Stimulated activated CD4-positive, alpha-beta T cell treated with anti-CD3 and anti-CD28 coated beads, Interleukin-15, amount 100 ng/mL, for 48 hours (primary cell): ENCODE measurements at places on chromosomes 16 and 17.
A peak's percentile ranks its signal among the peaks of the same experiment; 100 is the strongest.

DNA sequence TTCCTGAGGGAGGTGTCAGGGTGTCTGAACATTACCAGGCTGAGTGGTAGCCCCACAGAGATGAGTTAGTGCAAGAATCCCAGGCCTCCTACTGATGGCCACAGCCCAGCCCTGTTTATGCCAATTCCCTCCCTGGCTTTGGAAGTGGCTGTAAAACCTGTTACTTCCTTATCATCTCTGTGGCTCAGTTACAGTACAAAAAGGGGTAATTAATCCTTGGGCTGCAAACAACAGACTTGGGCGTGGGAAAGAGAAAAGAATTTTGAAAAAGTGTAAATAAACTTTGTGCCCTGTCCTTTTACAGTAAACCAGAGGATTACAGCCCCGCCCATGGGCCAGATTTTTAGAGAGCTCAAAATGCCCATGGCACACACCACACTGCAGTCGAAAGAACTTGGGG, 73.1 kb upstream of the AXIN2 start:
- no peak for DNase-seq

- DNase-seq: no peak
Observed at GRCh38 chr17:68570526-68570925, 30.6 kb downstream of the FAM20A start.

DNA sequence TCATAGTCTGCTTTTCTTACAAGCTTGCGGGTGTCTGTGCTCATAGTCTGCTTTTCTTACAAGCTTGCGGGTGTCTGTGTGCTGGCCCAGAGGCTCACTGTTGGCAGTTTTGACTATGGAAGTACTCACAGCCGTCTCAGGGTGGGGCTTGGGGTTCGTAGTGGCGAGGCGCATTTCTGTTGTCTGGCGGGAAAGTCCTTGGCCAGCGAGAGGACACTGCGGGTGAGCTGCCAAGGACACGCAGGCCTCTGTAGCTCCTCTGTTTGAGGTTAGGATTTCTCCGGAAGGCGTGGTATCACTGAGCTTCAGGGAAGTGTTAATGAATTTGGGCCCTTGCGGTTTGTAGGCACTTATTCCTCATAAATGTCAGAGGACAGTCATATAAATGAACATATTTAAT, 13.5 kb downstream of the TBCD start:
- no peak for DNase-seq

DNA sequence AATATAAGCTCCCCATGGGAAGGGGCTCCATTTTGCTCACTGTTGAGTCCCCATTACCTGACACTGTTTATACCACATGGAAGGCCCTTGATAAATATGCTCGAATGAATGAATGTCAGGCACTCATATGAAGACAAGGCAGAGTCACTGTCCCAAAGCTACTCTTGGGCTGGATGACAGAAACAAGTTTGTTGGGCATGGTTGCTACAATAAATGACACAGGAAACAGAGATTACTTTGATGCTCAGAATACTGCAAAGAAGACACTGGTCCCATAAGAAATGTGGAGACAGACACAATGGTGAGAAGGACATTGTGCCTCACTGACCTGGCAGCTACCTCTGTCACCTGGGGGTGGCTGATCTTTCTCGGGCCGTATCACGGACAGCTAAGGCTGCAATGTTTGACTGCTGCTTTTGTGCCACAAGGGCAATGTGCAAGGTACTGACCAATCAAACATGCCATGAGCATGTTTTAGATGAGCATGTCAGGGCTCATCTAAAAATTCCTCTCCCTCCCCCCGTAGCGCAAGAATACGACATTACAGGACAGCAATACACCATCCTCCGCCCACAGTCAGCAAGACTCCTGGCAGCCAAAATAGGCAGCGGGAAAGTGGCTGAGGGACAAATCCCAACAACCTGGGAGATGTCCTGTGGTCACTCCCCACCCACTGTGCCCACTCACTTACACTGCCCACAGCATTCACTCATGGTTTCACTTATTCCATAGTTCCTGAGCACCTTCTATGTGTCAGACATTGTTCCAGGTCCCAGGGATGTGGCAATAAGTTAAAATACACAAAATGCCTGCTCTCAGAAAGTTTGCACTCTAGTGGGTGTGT, 5.0 kb downstream of the PIK3R6 start:
- DNase-seq: no peak

GRCh38 chr17:55897301-55897700, 146.4 kb downstream of the PCTP start:
- no peak for DNase-seq

DNA sequence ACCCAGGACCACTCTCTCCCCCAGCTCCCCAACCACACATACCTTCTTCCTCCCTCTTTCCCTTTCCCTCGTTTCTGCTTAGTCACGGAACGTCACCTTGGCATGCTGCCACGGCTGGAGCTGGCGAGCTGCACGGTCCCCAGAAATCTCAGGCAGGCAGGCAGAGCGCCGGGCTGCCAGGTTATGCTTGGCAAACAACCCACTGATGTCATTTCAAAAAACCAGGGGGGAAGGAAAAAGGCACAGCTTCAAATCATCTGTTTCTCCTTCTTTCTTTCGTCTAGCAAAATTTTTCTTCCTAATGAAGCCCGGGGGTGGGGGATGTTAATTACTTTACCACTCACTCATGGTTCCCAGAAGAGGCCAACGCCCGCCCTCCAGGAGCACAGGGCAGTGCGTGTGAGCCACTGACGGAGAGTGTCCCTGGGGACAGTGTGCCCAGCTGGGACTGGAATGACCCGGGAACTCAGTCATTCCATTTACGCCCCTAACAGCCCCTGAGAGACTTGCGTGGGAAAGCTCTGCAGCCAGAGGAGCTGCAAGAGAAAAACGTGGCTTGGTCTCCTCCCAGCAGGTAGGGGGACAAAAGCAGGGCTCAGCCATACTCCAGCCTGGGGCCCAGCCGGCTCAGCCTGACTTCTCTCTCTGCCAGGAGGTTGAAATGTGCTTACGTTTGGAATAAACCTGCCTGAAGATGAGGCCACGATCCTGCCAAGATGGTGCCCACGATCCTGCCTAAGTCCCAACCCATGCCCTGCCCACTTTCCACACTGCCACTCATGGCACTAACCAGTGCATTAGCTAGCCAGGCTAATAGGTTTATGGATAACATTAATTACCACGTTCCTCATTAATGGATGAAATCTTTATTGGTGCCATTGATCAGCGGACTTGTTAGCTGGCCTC, 198.9 kb downstream of the ZFHX3 start:
- DNase-seq: no peak

- DNase-seq: no peak
Observed at GRCh38 chr16:84839054-84839453, 19.3 kb downstream of the CRISPLD2 start.

DNA sequence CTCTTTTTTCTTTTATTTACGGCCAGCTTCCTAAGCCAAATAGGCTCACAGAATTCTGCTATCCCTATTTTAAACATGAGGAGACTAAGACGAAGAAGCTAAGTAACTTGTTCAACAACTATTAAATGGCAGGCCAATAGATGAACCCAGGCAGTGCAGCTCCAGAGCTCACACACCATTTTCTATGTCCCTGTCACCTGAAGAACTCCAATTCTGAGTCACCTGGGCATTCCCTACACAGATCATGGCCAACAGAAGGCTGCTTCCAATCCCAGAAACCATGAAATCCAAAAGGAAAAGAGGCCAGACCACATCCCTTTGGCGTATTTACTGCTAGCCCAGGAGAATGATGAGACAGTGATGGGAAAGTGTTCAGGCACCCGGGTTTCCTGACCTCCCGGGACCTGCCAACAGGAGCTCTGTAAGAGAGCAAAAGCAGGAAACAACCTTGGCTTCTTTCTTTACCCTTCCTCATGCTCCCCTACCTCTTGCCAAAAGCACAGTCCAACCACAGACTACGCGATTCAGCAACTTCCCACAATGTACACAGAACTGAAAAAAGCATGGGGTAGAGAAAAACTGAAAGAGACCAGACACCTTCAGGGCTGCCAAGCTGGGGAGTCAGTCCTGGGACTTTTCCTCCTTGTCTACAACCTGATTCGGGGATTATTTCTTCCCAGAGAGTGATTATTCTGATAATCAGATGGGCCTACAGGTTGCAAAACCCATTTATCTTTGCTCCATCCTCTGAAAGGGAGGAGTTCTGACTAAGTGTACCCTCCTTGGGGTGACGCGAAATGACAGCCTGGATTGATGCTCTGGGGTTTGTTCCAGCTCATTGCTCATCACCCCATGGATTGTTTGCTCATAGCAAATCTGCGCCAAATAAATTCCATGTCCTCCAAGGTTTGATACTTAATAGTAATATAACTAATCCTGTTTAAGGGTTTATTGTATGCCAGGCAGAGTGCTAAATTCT, 47.8 kb upstream of the HAS3 start:
- no peak for DNase-seq

DNA sequence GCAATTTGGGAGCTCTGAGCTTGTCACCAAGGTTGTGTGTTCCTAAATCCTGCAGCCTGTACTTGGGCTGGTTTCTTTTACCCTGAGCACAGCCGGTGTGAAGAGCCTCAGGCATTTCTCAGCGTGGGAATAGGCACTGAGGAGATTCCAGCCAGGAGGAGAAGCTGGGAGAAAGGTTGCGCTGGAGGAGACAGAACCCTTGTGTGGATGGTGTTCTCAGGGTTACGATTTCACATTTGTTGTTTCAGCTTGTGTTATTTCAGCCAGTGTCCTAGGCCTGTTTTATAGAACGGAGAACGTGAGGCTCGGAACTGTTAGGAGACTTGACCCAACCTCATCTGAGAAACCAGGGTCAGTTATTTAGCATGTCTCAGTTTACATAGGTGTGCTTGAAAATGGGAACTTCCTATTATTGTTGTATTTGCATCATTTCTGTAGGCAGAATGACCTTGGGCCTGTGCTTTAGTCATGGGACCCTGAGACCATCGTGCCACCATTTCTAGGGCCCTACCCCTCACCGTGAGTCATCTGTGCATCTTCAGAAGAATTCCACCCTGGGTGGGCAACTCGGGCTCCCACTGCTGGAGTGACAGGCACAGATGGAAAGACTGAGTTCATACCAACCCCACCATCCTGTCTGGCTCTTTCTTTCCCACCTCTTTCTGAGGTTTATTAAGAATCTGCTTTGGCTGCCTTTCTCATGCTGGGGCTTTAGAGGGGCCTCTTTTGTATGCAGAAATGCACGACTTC, 134.9 kb downstream of the MSI2 start:
- DNase-seq: no peak

DNA sequence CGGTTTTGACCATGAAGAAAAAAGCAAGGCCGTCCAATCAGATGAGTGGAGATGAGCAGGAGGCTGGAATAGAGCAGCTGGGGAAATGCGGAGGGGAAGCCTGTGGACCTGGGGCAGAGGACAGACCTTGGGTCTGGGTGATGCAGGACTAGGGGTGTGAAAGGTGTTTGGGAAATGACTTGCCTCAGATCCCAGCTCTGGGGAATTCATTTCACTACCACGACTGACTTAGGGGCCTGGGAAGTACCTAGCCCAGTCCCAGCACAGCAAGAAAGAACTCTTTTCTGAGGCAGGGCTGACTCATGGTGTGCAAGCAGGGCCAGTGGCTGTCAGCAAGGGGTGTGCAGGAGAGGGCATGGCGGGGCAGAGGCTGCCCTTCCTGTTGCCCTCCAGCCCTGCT, 14.8 kb downstream of the DNAI2 start:
- DNase-seq: peak; percentile 33

- no peak for DNase-seq
Observed at GRCh38 chr17:58899191-58899590, 143.5 kb downstream of the PPM1E start.

- no peak for DNase-seq
Observed at GRCh38 chr16:30896261-30896888, at the start of gene CTF1. Gene CTF1, plus strand, starts transcription at chr16:30896614. Its CDS starts 30 bp downstream, at chr16:30896644.

DNA sequence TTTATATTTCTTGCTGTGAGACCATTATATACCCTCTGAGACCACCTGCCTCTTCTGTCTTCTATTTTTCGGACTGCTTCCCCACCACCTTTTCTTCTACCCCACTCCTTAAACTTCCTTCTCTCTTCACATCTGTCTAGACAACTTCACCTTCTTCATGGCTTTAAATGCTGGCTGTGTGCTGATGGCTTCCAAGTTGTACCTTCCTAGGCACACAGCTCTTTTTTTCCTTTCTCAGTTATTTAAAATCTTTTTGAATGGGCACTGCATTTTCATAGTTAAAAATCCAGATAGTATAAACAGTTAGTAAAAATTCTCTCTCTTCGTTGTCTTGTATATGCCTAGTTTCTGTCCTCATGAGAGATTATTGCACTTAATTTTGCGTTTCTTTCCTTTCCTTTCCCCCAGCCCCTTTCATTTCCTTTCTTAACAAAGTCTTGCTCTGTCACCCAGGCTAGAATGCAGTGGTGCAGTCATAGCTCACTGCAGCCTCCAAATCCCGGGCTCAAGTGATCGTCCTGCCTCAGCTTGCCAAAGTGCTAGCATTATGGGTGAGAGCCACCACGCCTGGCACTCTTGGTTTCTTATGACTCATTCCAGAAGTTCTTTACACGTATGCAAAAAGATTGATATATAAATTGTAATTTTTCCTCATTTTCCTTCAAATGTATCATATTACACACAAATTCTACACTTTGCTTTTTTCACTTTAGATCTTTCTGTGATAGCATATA, 114.3 kb downstream of the NPIPB5 start:
- no peak for DNase-seq

GRCh38 chr17:6426356-6427101, 8.4 kb downstream of the AIPL1 start:
- DNase-seq: no peak

DNA sequence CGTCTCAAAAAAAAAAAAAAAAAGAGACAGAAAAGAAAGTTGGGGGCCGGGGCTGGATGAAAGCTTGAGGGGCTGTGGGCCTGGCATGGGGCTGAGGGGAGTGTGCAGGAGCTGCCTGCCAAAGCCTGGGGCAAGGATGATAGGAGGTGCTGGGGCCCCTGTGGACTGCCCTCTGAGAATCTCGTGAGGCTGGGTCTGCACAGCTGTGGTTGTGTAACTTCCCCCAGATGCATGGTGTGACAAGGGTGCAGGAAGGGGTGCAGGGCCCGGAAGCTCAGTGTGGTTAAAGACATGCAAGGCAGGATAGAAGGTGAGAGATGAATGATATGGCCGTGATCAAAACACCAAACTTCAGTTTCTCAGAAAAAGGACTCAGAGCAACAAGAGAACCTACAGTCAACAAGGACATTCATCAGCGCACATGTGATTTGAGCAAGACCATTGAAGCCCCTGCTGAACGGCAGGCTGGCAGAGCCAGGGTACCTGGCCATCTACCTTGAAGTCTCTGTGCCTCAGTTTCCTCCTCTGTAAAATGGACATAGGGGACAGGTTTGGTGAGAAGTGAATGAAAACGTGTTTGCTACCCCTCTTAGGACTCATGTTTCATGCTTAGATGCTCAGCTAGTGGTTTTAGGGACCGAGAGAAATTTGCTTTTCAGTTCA, 9.6 kb downstream of the IL32 start:
- DNase-seq: peak; percentile 77

DNA sequence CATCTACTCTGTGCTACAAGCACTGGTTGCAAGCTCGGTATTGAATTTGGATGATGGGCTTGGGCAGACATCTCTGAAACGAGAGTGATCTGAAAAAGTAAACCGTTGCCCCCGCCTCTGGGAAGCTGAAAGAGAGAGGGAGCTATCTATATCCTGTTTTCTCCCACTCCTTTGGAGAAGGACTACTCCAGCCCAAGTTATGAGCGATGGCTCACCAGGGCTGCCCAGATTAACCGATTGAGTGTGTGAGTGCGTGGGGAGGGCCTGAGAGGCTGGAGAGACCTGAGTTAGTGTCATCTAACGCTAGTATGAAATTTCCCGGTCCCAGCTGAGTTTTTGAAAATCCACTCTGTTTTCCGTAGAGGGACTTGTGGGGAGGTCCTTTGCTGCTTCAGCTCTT, 11.5 kb downstream of the MGAT5B start:
- DNase-seq: no peak
